CD4-positive, alpha-beta T cell treated with Interleukin-2 at 100 ng/mL for 4 hours (primary cell): ENCODE measurements at places on chromosomes 5 and 9.
A peak's percentile ranks its signal among the peaks of the same experiment; 100 is the strongest.

DNA sequence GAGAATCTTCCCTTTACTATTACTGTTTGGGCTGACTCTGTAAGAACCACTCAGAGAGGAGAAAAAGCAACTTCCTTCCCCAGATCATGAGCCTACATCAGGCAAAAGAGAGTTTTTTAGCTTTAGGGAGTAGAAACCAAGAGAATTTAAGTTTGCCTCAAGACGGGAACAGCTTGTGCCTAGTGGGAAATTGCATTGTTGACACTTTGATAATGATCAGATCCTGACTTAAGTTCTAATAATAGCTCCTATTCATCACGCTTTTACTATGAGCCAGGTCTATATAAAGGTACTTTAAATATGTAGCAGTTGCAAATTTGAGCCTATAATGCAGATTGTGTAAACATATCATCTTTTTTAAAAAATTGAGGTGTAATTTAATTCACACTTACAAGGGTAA, 298.2 kb downstream of the MAN2A1 start:
- DNase-seq: no peak

DNA sequence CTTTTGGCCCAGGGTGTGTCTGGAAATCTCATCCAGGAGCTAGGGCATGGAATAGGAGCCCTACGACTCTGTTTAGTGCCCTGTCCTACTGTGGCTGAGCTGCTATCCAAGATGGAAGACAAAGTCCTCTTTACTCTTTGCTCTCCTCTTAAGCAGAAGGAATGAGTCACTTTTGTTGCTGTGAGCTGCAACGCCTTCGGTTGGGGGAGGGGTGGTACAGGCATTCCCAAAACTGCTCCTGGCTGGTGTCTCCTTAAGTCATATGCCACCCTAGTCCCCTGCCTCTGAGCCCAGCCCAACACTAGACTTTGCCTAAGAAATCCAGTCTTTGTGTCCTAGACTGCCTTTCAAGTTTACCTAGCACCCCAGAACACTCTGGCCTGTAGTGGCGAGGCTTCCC, 99.9 kb downstream of the PRR16 start:
- no peak for DNase-seq

- DNase-seq: no peak
Measured at GRCh38 chr5:136033848-136034247, 5.1 kb downstream of the TGFBI start.

DNA sequence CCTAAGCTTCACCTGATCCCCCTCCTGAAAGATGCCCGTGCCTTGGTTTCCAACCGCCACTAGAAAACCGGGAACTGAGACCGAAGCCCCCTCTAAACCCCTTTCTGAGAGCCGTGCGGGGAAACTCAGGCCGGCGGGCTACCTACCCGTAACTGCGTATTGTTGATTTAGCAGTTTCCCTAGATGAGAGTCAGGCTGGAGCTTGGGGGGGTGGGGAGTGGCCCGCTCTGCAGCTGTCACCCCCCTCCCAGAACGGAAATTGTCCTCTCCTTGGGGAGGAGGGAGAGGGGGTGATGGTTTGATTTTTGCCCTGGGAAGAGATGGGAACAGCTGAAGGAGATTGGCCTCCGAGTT, 2.5 kb downstream of the CXXC5 start:
- DNase-seq: no peak

- DNase-seq: no peak
Measured at GRCh38 chr5:113215401-113216060, 219.3 kb downstream of the TSSK1B start.

DNA sequence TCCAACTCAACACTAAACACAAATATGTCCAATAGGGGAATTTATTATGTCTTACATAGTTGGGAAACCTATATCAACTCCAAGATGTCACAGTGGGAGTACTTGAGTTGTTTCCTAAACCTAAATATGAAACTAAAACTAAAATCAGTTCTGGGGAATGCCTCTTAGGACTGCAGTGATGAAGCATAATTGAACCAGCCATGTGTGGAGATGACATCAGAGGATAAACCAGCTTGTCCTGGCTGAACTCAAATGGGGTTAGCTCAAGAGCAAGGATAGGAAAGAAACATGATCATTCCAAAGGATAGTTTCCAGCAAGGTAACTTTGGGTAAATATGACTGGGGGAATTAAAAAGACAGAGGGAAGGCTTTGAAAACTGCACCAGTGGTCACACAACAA, 88.9 kb upstream of the PLPPR1 start:
- no peak for DNase-seq

- DNase-seq: no peak
Measured at GRCh38 chr9:91431485-91431884, 7.9 kb upstream of the NFIL3 start.

- peak; percentile 34 for DNase-seq
Measured at GRCh38 chr9:128323212-128323730, 632 bp downstream of the COQ4 start.

GRCh38 chr5:111142932-111143331, 50.8 kb downstream of the WDR36 start:
- no peak for DNase-seq

DNA sequence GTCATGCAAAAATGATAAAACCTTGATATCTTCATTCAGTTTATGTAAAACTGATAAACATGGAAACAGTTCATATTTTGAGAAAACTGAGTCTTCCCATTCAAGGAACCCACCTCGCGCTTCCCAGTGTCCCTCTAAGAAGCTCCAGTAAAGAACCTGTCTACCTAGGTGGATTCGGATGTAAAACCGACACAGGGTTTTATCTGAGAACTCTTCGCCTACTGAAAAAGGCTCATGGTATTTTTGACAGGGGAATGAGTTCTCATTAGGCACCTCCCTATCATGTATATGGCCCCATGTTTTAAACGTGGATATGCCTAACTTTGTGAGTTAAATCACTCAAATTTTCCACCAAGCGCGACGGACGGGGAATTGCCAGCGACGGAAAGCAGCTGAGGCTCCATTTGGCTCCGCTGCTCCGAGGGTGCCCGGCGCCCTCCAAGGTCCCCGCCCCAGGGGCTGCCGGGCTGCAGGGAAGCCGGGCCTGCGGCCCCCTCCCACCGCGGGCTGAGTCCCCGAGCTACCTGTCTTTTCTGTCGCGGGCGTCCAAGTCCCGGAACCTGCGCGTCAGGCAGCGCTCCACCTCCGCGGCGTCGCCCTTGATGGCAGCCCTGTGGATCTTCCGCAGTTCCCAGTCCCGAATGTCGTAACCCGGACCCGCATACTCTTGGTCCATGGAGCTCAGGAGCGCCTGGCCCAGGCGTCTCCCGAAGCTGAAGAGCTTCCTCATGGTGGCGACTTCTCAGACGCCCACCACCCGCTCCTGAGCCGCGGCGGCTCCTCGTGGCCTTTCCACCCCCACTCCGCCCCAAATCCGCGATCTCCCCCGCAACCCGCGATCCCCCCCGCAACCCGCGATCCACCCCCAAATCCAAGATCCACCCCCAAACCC, 594 bp downstream of the ANKRD18A start:
- DNase-seq: peak; percentile 11

DNA sequence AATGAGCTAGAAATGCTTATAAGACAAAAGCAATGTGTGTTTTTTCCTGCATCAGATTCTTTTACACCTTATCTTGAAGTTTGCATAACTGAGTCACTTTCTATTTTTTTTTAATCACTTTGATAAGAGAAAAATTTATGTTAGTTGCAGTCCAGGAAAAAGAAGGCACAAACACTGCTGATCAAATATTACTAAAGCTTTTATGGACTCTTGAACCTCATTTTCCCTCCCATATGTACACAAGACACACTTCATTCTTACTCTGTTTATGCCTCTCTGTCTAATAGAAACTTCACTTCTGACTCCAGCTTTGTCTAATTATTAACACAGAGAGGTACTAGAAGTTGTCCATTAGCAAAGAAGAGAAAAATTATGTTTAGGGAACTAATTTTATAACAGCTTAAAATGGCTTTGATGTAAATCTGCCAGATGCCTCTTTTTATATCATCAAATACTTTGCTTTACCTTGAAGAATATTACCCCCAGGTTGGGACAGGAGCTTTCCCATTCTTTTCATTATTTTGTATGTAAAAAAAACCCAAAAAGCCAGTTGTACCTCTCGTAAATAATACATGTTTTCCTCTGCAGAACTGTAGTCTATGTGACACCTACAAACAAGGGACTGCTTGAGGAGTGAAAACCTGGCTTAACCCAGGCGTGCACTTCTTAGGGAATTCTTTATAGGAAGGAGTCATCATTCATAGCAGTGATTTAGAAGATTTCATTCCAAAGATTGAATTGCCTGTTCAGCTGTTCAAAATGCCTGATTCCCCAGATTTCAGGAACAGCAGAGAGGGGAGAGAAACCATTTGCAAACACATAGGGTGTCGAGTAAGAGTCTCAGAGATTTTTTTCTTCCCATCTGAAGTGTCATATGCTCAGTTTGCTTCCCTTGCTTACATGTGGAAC, 72.6 kb downstream of the DAPK1 start:
- DNase-seq: no peak

- no peak for DNase-seq
Measured at GRCh38 chr9:8649160-8649559, 849.6 kb upstream of the DMAC1 start.

DNA sequence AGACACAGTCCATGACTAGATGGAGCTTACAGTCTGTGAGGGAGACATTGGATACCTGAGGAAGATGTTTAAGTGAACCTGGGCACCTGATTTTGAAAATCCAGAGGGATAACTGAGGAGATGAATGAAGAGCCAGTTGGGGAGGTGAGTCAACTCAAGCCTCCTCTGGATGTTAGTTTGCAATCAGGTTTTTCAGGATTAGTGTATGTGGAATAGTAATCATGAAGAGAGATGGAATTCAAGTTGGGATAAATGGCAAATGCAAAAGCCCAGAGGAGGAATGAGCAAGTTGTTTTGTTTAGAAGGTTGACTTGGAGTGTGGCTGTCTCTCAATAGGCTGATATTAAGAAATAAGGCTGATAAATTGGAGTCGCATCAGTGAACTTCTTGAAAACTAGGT, 28.9 kb downstream of the PRDM6 start:
- DNase-seq: no peak

DNA sequence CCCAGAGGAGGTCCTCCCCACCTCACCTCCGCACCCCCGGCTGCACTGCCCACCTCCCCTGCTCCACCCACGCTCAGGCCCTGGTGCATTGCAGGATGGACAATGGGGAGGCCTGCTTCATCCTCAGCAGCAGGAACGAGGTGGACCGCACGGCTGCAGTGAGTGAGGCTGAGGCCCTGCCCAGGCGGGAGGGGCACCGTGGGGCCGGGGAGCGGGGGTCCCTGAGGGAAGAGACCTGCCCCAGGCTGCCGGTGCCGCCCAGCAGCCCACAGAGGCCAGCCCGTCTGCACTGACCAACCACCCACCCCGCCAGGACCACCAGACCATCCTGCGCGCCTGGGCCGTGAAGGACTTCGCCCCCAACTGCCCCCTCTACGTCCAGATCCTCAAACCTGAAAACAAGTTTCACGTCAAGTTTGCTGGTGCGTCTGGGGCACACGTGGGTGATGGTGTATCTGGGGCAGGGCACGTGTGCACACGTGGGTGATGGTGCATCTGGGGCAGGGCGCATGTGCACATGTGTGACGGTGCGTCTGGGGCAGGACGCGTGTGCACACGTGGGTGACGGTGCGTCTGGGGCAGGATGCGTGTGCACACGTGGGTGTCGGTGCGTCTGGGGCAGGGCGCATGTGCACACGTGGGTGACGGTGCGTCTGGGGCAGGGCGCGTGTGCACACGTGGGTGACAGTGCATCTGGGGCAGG, 66.7 kb downstream of the KCNT1 start:
- DNase-seq: no peak

DNA sequence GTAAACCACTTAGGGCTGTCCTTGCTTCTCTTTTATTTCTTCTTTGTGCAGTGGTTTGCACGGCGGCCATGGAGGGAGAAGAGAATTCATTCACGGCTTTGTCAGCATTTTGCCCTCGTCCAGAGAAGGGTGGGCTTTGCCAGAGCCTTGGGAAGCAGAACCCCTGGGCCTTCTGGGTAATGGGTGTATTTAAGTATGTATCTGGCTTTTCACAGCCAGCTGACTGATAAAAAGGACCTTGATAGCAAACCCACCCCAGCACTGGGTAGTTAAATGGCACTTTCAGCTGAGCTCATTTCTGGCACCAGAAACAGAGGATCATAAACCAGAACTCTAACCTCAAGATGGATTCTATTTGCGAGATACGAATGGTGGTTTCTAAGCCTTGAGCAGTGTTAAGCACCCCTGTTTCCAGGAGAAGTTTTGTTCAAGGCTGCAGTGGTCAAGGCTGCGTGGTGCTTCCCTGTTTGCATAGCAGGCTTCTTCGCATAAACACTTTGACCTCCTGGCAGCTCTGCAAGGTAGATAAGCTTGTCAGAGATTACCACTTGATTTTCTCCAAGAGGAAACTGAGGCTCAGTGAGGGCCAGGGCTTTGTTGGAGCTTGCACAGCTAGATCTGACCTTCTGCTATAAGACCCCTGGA, 441.6 kb upstream of the KLF4 start:
- DNase-seq: no peak

- no peak for DNase-seq
Measured at GRCh38 chr5:103243665-103244064, 14.9 kb upstream of the MACIR start.

DNA sequence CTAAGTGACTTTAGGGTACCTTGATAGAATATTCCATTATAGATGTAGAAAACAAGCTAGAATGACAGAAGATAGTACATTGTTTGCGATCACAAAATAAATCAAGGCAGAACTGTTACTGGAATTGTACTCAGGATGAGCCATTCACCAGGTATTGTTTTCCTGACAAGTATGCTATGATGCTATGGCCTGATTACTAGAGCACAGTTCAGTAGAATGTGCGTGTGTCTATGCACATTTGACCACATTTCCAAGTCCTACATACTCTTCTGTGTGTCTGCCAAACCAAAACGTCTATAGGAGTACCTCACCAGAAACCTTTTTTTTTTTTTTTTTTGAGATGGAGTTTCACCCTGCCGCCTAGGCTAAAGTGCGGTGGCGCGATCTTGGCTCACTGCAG, 43.3 kb upstream of the CDC42SE2 start:
- DNase-seq: no peak

- DNase-seq: no peak
Measured at GRCh38 chr5:179322071-179323025, 22.9 kb downstream of the ADAMTS2 start.

DNA sequence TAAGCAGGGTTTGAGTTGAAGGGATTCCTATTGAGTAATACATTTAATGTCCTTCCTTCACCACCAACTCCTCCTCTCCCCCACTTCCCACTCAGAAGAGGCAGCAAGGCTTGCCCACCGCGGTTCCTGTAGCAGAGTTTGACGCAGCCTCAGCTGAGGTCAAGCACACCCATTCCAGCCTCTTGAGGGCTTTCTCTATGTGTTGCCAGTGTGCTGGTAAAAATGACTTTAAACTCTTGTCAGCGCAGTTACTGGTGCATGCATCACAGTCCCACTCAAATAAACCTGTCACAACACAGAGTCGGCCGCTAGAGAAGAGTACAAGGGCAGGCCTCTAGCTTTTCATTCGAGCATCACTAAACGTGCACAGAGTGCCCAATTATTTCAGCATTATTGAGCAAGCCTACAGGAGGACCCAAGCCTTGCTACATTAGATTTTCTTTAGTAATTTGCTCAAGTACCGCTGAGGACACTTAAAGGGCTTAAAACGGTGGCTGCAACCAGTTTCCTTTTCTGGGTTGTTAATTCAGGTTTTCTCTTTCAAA, 79.6 kb downstream of the TLE4 start:
- no peak for DNase-seq

- no peak for DNase-seq
Measured at GRCh38 chr5:83494087-83494620, 22.6 kb downstream of the VCAN start.
